ENCODE measurements at places on chromosomes 3 and 15.
A peak's percentile ranks its signal among the peaks of the same experiment; 100 is the strongest.

DNA sequence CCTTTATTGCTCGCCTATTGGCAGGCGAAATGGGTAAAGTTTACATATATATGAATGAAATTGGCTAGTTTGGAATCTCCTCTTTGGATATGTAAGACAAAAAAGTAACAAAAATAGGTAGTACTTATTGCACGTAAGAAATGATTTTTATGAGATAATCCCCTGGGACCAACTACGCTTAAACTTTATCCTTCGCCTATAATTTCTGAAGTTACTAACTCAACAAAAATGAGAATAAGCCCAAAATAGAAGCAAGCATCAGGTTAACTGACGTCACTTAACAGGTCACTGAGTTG is 438 bp upstream of the SLC49A4 start:
- DNase-seq: no peak

- no peak for DNase-seq
Observed at GRCh38 chr15:86905625-86906256, 826.1 kb downstream of the AGBL1 start.

DNA sequence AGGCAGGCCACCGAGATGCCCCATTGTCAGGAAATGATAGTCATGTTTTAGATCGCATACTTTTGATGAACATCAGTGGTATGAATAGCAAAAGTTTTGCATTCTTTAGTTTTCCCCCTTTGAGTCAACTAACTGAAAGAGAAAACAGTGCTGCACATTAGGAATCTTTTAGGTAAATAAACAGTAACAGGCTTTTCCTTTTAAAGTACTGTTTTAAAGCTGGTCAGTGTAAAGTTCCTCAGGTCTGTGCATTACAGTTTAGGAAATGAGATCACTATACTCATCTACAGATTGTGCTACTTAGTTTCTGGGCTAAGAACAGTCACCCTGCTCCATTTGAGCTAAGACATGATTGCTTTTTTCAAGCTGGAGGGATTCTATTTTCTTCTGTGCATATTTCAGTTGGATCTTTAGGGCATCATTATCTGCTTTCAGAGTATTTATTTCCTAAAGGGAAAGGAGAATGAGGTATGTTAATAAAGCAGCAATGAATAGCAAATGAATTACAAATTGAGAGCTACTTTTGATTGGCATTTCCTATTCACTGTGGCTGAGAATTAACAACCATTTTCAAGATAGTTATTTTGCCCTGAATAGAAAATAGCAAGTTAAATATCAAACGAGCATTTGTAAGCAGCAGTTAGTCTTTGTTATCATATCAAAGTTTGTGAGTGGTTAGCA is 36.5 kb downstream of the FAM98B start:
- DNase-seq: no peak

DNA sequence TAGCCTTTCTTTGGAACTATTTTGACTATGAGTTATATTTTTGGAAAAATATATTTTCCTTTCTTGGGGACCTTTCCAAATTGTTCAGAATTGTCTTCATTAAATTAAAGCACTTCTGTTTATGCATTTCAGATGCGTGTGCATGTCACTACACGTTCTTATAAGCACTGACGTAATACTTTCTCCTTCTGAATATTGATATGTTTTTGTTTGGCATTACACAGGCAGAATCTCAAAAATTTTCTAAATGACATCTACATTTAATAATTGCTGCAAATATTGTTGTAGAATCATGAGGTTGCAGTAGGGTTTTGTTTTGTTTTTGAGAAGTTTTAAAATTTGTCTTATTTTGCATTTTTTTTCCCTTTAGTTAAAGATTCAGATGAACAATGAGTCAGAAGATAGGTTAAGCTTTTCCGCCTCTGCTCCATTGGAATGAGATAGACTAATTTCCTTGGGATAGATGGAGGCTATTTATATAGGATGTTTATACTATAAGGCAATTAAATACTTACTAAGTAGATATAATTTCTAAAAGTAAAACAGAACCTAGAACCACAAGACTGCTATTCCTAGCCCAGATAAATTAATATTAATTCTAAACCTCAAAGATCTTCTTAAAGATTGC is 110.8 kb downstream of the MBNL1 start:
- DNase-seq: no peak

GRCh38 chr3:172751175-172751704 is 714 bp downstream of the ECT2 start:
- DNase-seq: peak; percentile 23

DNA sequence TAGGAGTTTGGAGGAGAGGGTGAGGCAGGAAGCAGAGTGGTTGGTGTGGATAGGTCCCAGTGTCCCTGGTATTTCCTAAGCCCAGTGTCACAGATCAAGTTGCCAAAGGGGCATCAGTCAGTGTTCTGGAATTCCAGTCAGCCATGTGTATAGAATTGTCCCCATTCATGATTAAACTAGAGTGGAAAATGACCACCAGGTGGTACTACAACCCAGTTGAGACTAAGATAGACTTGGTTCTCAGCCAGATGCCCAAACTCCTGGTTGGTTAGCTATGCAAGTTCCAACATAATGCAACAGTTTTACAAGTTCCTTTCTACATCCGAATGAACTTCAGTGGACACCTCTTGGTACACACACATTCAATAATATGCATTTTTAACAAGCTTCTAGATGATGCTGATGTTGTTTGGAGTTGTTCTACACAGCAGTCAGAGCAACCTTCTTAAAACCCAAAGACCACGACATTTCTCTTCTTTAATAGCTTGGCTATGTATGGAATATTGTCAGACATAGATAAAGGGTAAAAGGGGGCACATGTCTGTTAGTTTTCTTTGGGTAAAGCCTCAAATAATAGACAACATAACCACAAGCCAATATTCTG is 8.4 kb upstream of the ATR start:
- DNase-seq: peak; percentile 66

DNA sequence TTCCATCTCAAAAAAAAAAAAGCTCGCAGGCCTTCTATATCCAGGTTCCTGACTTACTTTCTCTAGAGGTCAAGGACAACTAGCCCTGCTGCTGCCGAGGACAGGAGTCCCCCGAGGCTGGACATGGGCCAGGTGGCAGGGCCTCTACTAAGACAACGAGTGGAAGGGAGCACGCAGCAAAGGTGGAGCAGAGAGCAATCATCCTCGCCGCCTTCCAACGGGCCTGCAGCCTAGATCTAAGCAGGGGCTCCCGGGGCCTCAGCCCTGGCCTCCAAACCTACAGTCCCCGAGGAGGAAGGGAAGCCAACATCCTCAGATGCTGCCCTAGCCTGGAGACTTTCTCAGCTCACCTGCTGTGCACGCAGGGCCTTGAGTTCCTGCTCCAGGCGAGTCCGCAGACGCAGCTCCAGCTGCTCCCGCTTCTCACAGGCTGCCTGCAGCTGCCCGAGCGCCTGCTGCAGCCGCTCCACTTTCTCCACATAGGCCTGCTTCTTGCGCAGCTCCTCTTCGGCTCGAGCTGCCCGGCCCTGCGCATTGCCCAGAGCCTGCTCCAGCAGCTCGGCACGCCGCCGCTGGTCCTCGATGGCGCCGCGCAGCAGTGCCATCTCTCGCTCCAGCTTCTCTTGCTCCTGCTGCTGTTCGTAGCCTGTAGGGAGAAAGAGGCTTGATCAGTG is 12.9 kb downstream of the AMOTL2 start:
- no peak for DNase-seq

DNA sequence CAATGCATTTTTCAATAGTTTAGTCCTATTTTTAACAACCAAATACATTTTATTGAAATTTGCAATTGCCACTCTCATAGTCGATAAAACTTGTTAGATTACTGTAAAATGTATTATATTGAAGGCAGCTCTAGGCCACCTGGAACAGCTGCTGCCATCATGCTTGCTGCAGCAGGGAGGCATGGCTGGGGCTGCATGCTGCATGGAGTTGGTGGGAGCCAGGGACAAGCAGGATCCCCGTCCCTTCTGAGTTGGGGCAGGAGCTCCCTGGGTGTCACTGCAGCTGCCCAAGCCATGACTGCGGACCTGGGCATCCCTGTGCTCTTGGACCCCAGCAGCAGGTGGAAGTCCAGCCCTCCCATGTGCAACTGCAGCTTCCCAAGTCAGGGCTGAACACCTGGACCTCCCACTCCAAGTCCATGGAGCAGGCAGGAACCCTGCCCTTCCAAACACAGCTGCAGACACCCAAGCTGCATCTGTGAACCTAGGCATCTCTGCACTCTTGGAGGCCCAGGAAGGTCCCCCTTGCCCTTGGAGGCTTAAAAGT is 742.0 kb downstream of the ZBBX start:
- DNase-seq: no peak

GRCh38 chr15:64621056-64621455 is 154.3 kb downstream of the RBPMS2 start:
- no peak for DNase-seq
